ENCODE measurements at places on chromosomes 6 and 20. TPM values are rescaled to one million over a fixed set of nuclear protein-coding genes. Genes with fewer than 3 reads are reported as not detected.

KIF6 gene
- total RNA-seq: 0.51 TPM

TREML2 gene
- total RNA-seq: not detected

HLA-DOA gene
- total RNA-seq: not detected

PRSS16 gene
- not detected for total RNA-seq

SLC12A5 gene
- total RNA-seq: not detected

CALHM6 gene
- not detected for total RNA-seq

SLC9A8 gene
- 5.0 TPM for total RNA-seq

ARFGEF3 gene
- total RNA-seq: 0.11 TPM

DNA sequence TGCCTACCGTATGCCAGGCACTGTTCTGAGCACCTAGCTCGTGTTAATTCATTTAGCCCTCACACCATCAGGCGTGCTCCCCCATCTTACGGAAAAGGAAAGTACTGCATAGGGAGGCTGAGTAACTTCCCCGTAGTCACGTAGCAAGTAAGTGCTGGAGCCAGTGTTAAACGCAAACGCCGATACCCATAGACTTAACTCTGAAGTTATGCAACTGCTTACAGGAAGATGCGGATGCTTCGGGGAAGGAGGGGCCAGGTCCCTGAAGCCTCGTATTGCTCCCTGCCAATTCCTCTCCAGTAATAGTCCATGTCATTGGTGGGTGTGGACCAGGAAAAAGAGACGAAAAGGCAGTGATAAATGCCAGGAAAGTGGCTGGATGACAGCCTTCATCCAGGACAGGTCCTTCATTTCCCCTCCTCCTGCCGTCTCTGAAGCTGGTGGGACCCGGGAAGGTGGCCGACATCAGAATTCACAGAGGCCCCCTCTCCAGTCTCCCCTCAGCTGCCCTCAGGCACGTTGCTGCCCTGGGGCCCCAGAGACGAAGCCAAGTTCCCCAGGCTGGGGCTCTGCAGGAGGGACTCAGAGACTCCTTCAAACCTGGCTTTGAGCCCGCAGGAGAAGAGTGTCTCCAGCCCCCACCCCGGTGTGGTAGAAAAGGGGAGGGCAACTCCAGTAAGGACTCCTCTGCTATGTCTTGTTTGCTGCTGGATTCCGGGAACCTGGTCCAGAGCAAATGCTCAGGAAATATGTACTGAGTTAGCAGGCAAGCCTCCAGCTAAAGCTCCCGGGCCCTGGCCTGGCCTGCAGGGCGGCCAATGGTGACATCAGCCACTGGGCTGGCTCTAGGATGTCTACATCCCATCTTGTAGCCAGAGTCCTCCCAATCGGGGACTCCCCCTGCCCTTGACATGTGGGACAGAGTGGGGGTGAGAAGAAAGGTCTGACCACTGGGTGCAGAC, 37.8 kb downstream of the RAB44 start:
- peak; percentile 96 for DNase-seq
- H3K4me3 ChIP-seq: peak overlapping the region; percentile 58
- peak overlapping the region; percentile 86 for H3K27ac ChIP-seq
- no peaks in the 10 kb centered on the region for H3K27me3 ChIP-seq
- no peaks in the 10 kb centered on the region for H3K36me3 ChIP-seq

DNA sequence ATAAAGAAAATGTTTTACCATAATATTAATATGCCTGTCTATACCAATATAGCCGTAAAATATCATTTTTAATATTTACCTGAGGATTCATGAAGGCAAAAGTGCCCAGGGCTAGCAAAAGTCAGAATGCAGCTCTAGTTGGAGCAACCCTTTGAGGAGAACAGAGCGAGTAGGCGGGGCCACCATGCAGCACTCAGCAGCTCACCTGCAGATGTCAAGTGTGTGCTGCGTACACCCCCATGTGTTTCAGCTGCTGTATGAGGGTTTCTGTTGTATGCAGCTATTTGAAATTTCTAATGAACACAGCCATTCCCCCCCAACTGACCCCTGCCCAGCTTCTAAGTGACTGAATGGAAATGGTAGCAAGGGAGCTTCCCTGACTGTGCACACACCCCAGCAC, 508.0 kb downstream of the QKI start:
- H3K36me3 ChIP-seq: no peaks in the 10 kb centered on the region
- DNase-seq: no peak
- no peaks in the 10 kb centered on the region for H3K4me1 ChIP-seq
- no peaks in the 10 kb centered on the region for H3K27me3 ChIP-seq
- H3K27ac ChIP-seq: no peak overlapping the region
- no peak overlapping the region for H3K4me3 ChIP-seq

- H3K4me1 ChIP-seq: peaks cover 23% of the 10 kb centered on the region
- peak overlapping the region; percentile 36 for H3K27ac ChIP-seq
- peak; percentile 93 for DNase-seq
- H3K27me3 ChIP-seq: no peaks in the 10 kb centered on the region
- H3K36me3 ChIP-seq: no peaks in the 10 kb centered on the region
- no peak overlapping the region for H3K4me3 ChIP-seq
Observed at GRCh38 chr6:80767808-80768207, 661.3 kb downstream of the BCKDHB start.

- no peak overlapping the region for H3K4me3 ChIP-seq
- no peaks in the 10 kb centered on the region for H3K27me3 ChIP-seq
- H3K4me1 ChIP-seq: no peaks in the 10 kb centered on the region
Observed at GRCh38 chr6:155426408-155426945, 29.2 kb downstream of the NOX3 start.

DNA sequence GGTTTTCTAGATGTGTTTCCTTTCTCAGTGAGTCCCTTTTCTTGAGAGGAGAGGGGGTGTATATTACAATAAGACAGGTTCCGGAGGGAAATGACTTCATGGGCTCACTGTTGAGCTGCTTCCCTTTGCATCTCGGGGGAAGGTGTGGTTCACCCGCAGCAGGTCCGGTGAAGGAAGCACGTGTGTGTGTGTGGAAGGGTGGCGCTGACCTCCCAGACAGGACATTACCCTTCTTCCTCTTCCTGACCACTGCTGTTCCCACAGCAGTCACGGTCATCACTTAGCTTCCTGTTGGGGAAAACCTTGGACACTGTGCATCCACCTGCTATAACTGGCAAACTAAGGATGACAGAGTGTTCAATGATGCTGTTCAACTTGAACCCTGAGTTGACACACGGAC, 83.6 kb downstream of the PLEKHG1 start:
- H3K4me1 ChIP-seq: no peaks in the 10 kb centered on the region
- no peaks in the 10 kb centered on the region for H3K36me3 ChIP-seq
- no peaks in the 10 kb centered on the region for H3K27me3 ChIP-seq
- H3K4me3 ChIP-seq: no peak overlapping the region
- H3K27ac ChIP-seq: no peak overlapping the region

- no peaks in the 10 kb centered on the region for H3K4me1 ChIP-seq
- no peaks in the 10 kb centered on the region for H3K36me3 ChIP-seq
- no peaks in the 10 kb centered on the region for H3K27me3 ChIP-seq
- no peak for DNase-seq
Observed at GRCh38 chr6:169005166-169005565, 248.5 kb downstream of the THBS2 start.

GRCh38 chr6:28808383-28808782, 115.4 kb downstream of the TRIM27 start:
- peaks cover 60% of the 10 kb centered on the region for H3K27me3 ChIP-seq
- 0 out of 2 replicates have a peak, but pooled peaks cover 11% of the 10 kb centered on the region for H3K4me1 ChIP-seq
- H3K27ac ChIP-seq: no peak overlapping the region
- peak overlapping the region; percentile 73 for H3K4me3 ChIP-seq
- no peaks in the 10 kb centered on the region for H3K36me3 ChIP-seq
- DNase-seq: no peak

- peak overlapping the region; percentile 93 for H3K27ac ChIP-seq
- no peaks in the 10 kb centered on the region for H3K36me3 ChIP-seq
- no peaks in the 10 kb centered on the region for H3K27me3 ChIP-seq
- H3K4me3 ChIP-seq: no peak overlapping the region
- H3K4me1 ChIP-seq: peaks cover 70% of the 10 kb centered on the region
- DNase-seq: no peak
Observed at GRCh38 chr6:117497237-117497636, 14.8 kb downstream of the DCBLD1 start.

- no peak overlapping the region for H3K4me3 ChIP-seq
- H3K27me3 ChIP-seq: no peaks in the 10 kb centered on the region
Observed at GRCh38 chr6:18044108-18044783, 56.8 kb upstream of the KIF13A start.

DNA sequence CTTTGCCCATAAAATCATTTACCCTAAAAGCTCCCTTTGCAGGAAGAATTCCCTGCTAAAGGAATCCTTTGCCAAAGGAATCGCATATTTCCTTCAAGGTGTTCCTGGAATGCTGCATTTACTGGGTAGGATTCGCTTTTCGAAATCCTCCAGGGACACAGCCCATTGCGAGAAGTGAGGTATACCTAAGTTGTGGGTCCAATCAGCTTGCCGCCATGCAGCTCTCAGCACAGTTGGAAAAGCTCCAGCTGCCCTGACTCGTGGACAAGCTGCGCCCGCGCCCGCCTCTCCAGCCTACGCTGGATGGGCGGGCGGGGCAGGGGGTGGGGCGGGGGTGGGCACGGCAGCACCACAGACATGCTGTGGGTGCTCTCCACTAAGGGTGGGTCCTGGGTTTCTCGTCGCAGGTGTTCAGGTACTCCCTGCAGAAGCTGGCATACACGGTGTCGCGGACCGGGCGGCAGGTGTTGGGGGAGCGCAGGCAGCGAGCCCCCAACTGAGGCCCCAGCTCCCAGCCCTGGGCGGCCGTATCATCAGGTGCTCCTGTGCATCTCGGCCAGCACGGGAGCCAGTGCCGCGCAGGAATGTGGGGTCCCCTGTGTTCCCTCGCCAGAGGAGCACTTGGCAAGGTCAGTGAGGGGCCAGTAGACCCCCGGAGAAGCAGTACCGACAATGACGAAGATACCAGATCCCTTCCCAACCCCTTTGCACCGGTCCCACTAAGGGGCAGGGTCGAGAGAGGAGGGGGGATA, 1.4 kb downstream of the NNAT start:
- peaks cover 4% of the 10 kb centered on the region for H3K36me3 ChIP-seq
- peaks cover 18% of the 10 kb centered on the region for H3K4me1 ChIP-seq
- DNase-seq: no peak
- H3K4me3 ChIP-seq: no peak overlapping the region
- H3K27me3 ChIP-seq: no peaks in the 10 kb centered on the region

DNA sequence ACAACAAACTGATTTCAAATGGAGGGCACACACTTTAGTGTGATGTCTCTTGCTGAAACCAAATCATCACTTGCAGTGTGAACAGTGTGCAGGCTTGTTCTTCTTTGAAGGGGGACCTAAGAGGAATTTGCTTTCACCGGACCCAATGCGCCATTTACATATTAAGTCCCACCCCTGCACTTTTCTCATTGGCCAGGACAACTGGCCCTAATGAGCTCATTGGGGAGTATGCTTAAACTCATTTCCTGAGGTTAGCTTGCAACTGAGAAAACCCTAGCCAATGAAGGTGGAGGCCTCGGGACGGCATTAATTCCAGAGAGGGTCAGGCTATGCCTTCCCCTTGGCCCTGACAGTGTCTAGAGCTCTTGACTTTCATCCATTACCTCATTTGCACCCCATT, 58.7 kb downstream of the VEGFA start:
- no peak for DNase-seq
- H3K4me1 ChIP-seq: no peaks in the 10 kb centered on the region
- no peak overlapping the region for H3K4me3 ChIP-seq

- H3K27ac ChIP-seq: no peak overlapping the region
- H3K27me3 ChIP-seq: no peaks in the 10 kb centered on the region
- peaks cover 45% of the 10 kb centered on the region for H3K36me3 ChIP-seq
- H3K4me1 ChIP-seq: peaks cover 1% of the 10 kb centered on the region
- no peak for DNase-seq
Observed at GRCh38 chr6:17845598-17845997, 138.9 kb upstream of the NUP153 start.

- no peak overlapping the region for H3K4me3 ChIP-seq
- peak; percentile 51 for DNase-seq
- no peak overlapping the region for H3K27ac ChIP-seq
- no peaks in the 10 kb centered on the region for H3K27me3 ChIP-seq
- H3K4me1 ChIP-seq: no peaks in the 10 kb centered on the region
Observed at GRCh38 chr6:6556738-6557503, 31.6 kb upstream of the LY86 start.

DNA sequence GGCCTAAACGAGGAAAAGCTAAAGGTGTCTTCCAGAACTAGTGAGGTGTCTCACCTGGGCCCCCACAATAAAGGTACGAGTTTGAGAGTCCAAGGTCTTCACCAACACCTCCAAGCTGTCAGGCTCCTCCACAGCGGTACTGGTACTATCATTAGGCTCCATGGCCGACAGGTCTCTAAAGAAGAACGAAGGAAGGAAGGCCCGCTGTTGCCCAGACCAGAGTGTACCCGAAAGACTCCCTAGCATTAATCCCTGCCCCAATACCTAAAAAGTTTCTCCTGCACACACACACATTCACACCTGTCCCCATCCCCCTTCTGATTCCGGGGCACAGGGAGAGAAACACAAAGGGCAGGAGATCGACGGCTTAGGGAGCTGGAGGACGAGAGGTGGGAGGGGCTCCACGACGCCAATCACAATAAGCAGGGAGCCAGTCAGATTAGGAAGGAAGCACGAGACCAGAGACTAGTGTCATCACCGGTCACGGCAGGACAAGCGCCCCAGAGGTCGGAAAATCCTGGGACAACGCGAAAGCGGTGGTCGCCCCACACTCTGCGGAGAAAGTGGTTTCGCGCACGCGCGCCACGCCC, 764 bp downstream of the BAG6 start:
- peak overlapping the region; percentile 99 for H3K27ac ChIP-seq
- peak overlapping the region; percentile 97 for H3K4me3 ChIP-seq
- H3K36me3 ChIP-seq: peaks cover 22% of the 10 kb centered on the region
- peaks cover 20% of the 10 kb centered on the region for H3K4me1 ChIP-seq
- H3K27me3 ChIP-seq: no peaks in the 10 kb centered on the region

GRCh38 chr6:16592223-16592911, 168.9 kb downstream of the ATXN1 start:
- H3K4me3 ChIP-seq: no peak overlapping the region
- H3K27me3 ChIP-seq: no peaks in the 10 kb centered on the region
- no peaks in the 10 kb centered on the region for H3K4me1 ChIP-seq
- DNase-seq: no peak
- no peak overlapping the region for H3K27ac ChIP-seq

- H3K27ac ChIP-seq: no peak overlapping the region
- no peaks in the 10 kb centered on the region for H3K4me1 ChIP-seq
- no peak overlapping the region for H3K4me3 ChIP-seq
- DNase-seq: no peak
- H3K27me3 ChIP-seq: 0 out of 2 replicates have a peak, but pooled peaks cover 6% of the 10 kb centered on the region
Observed at GRCh38 chr20:59800309-59800708, 133.1 kb downstream of the SYCP2 start.

DNA sequence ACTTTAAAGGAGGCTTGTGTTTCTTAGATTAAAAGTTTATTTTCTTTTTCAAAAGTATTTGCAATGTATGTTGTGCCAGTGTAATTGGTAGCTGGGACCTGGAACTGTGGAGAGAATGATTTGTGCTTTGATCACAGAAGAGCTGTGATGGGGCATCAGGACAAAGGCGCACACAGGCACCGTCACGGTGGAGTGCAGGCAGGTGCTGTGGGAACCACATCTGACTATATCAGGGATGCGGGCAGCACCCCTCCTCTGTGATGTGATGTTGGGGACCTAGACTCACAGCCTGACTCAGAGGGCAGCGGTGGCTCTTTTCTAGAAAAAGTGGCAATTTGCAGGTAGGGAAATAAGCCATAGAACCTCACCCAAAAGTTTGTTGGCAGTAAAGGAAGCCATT, 34.5 kb downstream of the SYTL3 start:
- DNase-seq: no peak
- no peaks in the 10 kb centered on the region for H3K4me1 ChIP-seq
- H3K27me3 ChIP-seq: no peaks in the 10 kb centered on the region
- H3K36me3 ChIP-seq: no peaks in the 10 kb centered on the region
- H3K4me3 ChIP-seq: no peak overlapping the region
